ENCODE measurements at places on chromosomes 3 and 15.

DNA sequence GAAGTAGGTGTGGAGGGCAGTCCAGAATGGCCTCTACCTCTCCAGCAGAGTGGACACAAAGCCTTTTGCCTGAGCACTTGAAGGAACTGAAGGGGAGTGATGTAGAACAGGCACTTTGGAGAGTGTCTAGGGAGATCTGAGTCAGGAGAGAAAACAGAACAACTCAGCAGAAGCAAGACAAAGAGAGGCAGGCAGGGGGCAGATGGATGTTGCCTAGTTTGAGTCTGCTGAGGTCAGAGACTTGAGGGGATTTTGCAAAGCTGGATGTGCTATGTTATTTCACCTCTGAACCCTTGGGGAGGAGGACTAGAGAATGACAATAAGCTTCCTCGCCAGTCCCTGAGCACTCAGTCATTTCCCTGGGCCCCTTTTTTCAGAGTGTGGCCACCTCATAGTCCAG is 366.4 kb downstream of the EPHB1 start:
- DNase-seq = no peak

- DNase-seq = no peak
Measured at GRCh38 chr3:141080431-141080830, 29.3 kb downstream of the SPSB4 start.

DNA sequence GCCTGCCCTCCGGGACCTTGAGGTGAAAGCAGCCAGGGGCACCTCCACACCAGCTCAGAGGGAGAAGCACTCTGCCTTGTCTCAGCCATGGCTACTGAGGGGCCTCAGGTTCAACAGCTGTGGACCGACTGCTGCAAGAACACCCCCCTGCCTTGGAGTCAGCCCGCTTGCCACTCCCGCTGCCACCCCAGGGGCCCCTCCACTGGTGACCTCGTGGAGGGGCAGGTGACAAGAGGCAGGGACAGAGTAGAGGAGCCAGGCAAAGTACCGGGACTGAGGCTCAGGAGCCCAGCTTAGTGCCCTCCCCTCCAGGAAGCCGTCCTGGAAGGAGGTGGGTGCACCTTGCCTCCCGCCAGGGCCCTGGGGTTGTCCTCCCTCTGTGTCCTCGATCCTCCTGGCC is 79.6 kb upstream of the RPL32 start:
- no peak for DNase-seq

GRCh38 chr3:169310184-169310939 is 353.1 kb downstream of the MECOM start:
- no peak for DNase-seq

Data from tibial artery (tissue), 4 donors.